ENCODE measurements at places on chromosomes 13 and 19.

- no peak for DNase-seq
Observed at GRCh38 chr19:38695832-38696728, 48.2 kb downstream of the CAPN12 start.

DNA sequence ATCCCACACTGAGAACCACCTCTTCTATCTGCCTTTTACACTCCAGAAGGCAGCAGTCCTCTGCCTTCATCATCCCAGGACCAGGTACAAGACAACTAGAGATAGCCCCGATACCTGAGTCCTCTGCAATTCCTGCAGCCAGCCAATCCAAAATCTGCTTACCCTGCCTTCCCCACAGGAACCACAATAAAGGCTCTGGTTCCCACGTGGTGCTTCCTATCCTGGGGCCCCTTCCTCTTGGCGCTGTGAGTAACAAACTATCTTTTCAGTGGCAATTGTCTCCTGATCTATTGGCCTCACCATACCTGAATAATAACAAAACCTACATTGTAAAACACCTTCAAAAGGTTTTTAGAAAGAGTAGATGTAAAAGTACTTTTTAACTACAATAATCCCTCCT lies 63.1 kb downstream of the ZDHHC20 start:
- DNase-seq: peak; percentile 41

DNA sequence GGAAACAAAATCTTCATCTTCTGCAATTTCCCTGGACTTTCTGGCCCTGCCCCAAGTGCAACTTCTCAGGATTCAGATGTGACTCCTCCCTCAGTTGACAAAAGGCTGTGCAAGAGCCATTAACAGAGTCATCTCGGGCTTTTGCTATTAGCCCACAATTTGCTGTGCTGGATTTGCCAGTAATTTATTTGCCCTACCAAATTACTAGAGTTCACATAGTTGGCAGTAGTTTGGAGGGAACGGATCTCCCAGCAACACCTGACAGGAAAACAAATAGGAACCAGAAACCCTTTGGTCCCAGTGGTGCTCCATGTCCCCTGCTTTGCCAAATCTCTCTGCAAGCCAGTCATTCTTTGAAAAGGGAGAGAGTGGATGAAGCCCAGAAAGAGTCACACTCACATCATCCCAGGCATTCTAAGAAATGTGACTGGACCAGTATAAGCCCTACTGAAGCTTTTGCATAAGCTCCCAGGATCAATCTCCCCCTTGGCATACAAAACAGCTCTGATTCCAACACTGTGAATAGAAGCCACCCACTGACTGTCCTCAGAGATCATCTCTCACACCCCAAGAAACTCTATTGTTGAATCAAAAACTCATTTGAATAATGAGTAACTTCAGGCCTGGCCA lies 350.1 kb upstream of the NBEA start:
- DNase-seq: no peak

GRCh38 chr13:50758796-50759195 lies 84.7 kb downstream of the DLEU7 start:
- DNase-seq: no peak

- DNase-seq: no peak
Observed at GRCh38 chr13:39224671-39225240, 186.5 kb downstream of the NHLRC3 start.

GRCh38 chr13:51647067-51647466 lies 62.8 kb downstream of the WDFY2 start:
- no peak for DNase-seq

- DNase-seq: no peak
Observed at GRCh38 chr13:97493456-97493855, 59.5 kb downstream of the RAP2A start.

- DNase-seq: no peak
Observed at GRCh38 chr13:98937911-98938381, 39.9 kb downstream of the DOCK9 start.

DNA sequence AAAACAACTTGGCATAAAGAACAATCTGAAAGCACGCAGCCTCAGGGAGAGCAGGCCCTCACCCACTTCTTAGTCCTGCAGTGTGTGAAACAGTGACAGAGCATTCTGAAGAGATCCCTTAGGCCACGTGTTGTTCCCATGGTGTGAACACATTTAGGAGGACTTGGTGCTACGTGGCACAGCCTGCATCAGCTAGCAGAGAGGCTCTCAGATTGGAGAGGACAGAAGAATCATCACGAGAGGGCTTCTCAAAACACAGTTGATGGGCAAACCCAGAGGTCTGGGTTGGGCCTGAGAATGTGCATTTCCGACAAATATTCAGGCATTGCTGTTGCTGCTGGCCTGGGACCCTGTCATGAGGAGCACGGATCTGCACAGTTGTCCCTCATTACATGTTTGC lies 26.1 kb upstream of the TFDP1 start:
- peak; percentile 3 for DNase-seq

- DNase-seq: no peak
Observed at GRCh38 chr19:18299654-18300053, 18.2 kb upstream of the JUND start.

DNA sequence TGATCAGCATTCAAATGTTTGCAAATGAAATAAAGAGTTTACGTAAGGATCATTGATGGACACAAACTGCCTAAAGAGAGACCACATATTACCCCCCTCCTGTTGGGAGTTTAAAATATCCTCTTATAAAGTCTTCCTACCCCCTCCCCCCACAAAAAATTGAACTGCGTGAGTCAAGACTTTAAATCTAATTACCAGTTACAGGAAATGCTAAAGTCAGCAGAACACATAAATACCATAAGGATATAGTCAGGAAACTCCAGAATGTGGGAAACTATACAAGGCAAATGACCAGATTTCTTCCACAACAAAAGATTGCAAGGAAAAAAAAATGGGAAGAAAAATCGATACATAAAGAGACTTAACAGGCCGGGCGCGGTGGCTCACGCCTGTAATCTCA lies 44.4 kb upstream of the FARP1 start:
- no peak for DNase-seq

DNA sequence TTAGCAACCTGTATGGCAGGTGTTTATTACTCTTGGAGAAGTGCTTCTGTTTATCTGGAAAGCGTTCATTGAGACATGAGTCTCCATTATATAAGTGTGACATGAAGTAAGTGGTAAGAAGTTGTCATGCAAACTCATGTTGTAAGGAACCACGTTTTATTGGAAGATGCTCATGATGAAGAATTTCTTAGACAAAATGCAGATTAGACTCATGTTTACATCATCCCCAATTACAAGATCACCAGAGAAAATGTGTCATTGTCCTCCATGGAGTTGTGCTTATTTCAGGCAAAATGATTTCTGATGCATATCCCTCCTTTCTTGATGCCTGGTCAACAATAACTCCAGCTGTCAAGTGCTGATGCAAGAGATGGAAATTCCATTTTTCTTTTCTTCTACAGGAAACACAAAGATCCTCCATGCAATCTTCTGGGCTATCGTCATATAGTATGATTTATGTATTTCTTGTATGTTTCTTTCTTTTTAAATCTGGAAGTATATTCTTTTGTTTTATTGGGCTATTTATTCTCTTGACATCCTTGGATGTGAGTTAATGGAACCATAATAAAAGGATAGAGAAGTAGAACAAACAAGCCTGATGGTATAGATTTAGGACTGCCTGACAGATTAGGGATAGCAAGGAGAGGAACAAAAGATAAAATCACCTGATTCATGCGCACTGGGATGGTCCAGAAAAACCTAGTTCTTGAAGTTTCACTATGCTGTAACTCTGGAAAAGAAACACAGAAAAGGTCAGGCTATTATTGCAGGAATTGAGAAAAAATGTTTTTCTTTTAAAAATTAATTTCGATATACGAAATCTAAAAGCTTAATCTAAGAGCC lies 50.7 kb upstream of the DIAPH3 start:
- DNase-seq: no peak

GRCh38 chr13:36770741-36771140 lies 48.3 kb upstream of the RFXAP start:
- no peak for DNase-seq

DNA sequence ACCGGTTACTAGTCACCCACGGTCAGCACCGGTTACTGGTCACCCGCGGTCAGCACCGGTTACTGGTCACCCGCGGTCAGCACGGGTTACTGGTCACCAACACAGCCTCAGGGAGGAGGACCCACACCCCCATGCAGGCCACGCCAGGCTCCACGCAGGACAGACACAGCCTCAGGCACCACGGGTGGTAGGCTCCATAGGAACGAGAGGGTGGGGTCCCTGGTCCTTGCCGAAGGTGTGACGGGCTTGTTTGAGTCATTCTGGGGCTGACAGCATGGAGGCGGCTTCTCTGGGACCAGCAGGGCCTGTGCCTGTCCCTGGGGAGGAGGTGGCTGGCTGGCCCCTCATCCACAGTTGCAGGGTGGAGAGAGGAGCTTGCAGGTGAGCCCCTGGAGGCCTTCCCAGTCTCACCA lies 122.8 kb upstream of the SOX1 start:
- no peak for DNase-seq

GRCh38 chr13:43831088-43831487 lies 44.3 kb upstream of the ENOX1 start:
- DNase-seq: no peak

DNA sequence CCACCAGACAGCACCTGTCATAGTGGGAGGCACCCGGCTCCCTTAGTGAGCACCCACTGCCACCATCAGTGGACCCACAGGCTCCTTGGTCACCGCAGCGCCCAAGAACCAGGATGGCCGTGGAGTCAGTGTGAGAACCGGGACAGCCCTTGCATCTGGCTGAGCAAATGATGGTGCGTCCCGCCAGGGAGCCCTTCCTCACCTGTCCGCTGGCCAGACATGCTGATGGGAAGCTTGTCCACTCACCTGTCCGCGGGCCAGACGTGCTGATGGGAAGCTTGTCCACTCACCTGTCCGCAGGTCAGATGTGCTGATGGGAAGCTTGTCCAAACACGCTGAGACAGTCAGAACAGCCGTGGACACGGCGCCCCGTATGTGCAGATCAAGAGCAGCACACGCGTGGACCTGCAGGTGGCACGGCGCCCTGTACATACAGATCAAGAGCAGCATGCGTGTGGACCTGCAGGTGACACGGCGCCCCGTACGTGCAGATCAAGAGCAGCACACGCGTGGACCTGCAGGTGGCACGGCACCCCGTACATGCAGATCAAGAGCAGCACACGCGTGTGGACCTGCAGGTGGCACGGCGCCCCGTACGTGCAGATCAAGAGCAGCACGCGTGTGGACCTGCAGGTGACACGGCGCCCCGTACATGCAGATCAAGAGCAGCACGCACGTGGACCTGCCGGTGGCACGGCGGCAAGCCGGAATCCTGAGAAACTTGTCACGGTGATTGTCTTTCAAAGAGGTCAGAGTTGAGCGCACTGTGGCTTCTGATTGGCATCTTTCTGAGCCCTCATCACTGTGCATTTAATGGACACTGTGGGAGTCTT lies 40.7 kb upstream of the DCUN1D2 start:
- no peak for DNase-seq
